ENCODE measurements at places on chromosomes 6 and 20.

DNA sequence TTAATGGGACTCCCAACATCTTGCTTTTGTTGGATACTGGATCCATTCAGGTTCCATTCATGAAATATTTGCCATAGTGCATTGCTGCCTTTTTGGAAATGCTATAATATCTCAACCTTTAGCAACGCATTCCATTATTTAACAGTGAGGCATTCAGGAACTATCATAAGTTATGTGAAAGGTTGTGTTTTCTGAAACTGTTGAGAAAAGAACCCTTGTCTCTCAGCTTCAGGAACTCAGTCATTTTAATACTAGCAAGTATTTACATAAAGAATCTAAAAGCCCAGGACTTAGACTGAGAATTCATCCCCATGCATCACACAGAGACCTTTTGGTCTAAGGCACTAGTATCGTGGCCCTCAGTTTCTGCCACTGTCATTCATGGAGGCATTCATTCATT lies 24.9 kb upstream of the SASH1 start:
- peak; percentile 47 for DNase-seq

- no peak for DNase-seq
Observed at GRCh38 chr20:19887556-19888268, 129.4 kb upstream of the NAA20 start.

GRCh38 chr6:73519926-73520687 lies 725 bp downstream of the EEF1A1 start:
- no peak for DNase-seq

GRCh38 chr20:57445298-57445697 lies 54.1 kb downstream of the RBM38 start:
- no peak for DNase-seq

GRCh38 chr20:2612073-2612472 lies 40.4 kb upstream of the NOP56 start:
- no peak for DNase-seq

DNA sequence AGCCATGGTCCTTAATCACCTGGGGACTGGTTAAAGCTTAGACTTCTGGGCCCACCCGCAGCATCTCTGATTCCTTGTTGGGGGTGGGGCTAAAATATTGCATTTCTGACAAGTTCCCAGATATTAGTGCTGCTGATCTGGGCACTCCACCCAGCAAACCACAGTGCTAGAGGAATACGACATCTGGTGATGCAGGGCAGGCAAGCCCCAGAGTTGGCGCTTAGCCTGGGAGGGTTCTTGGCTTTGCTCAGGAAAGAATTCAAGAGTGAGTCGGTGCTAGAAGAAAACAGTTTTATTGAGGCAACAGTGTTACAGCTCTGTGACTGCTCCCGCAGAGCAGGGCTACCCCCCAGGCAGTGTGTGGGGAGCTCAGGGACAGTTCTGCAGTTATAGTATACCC lies 210.7 kb downstream of the TFAP2C start:
- no peak for DNase-seq

DNA sequence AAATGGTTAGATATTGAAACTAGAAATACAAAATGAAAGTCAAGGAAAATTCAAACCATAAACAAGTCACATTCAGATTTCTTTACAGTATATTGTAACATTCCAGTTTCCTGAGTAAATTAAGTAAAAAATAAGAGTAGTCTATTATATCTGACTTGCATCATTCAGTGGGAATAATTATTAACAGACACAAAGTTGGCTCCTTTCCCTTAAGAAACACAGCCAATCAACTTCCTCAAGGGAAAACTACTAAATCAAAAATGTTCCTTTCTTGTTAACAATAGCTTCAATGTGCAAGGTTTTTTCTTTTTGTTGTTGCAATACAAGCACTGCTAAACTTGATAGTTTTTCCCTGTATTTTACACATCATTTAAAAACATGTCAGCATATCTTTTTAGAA lies 33.2 kb downstream of the DNAAF9 start:
- peak; percentile 58 for DNase-seq

GRCh38 chr6:134809130-134809529 lies 140.8 kb downstream of the ALDH8A1 start:
- DNase-seq, result peak; percentile 26

GRCh38 chr20:43543138-43543537 lies 15.7 kb upstream of the SGK2 start:
- no peak for DNase-seq

GRCh38 chr6:153090241-153090930 lies 40.7 kb downstream of the RGS17 start:
- DNase-seq, result peak; percentile 34

DNA sequence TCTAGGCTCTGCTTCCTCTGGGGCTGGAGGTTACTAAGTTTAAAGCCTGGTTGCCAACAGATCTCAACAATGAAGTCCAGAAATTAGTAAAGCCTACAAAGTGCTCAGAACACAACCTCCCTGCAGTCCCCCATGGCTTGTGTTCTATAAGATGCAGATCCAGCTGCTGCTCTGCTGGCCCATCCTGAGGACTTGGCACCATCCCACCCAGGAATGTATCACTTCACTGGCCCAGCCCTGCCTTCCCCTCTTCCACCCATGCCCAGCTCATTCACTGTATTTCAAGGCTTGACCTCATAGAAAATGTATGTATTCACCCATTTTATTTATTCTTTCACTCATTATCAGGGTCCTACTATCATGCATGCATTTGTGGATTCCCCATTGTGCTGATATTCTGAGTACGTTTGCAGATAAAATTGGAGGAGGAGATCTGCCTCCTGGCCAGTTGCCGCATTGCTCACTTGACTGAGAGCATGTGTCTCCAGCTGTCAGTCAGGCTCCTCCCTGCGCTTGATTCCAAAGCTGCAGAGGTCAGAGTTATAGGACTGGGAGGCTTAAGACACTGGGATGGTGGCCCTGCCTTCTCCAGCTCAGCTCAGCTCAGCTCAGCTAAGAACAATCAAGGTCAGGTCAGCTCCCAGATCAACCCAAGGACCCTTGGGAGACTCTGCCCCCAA lies 104.8 kb downstream of the MAFB start:
- no peak for DNase-seq

DNA sequence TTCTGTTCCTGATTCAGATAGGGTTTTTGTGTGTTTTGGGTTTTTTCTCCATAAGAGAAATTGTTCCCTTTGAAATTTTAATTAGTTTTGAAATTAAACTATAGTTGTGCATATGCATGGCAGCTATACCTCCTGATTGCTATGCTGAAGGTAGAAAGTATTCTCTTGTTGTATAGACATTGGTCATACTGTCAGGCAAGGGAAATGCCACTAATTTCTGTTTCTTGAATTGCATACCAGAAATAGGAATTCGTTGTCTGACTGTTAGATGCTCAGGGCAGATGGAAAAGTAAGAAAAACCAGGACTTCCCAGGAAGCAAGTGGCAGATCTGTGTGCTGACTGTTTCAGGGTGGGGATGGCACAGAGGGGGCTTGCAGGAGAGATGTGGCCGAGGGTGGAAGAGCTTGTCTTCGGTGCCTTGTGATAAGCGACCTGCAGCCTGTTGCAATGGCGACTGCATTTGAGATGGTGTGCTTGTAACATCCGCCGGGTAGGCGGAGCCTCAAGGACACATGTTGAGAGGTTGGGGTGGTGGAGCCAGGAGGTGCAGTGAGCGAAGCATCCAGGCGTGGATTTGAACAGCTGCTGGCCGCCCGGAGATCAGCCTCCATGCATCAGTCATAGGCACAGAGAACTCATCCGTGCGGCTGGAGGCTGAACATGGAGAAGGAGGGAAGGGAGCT lies 42.8 kb downstream of the RREB1 start:
- DNase-seq, result no peak

GRCh38 chr6:89443658-89444057 lies 10.7 kb downstream of the ANKRD6 start:
- no peak for DNase-seq

GRCh38 chr6:105606831-105607463 lies 204.1 kb upstream of the PREP start:
- DNase-seq, result no peak

- peak; percentile 26 for DNase-seq
Observed at GRCh38 chr6:138545621-138545980, 46.3 kb upstream of the NHSL1 start.

DNA sequence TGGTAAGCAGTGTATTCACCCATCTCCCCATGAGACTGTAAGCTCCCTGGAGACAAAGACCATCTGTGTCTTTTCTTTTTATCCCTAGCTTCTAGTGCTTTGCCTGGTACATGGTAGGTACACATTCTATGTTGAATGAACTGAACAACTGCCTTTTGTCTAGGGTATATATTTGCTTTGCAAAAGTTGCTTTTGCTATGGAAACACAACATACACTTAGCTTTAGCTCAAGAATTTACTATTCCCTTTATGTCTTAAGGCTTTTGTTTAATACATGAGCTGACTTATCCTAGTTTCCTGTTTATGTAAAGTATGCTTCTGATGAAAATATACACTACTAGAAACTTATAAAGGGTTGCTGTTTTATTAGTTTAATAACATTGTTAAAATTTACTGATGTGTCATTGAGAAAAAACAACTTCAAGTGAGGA lies 198.2 kb downstream of the PRL start:
- no peak for DNase-seq

DNA sequence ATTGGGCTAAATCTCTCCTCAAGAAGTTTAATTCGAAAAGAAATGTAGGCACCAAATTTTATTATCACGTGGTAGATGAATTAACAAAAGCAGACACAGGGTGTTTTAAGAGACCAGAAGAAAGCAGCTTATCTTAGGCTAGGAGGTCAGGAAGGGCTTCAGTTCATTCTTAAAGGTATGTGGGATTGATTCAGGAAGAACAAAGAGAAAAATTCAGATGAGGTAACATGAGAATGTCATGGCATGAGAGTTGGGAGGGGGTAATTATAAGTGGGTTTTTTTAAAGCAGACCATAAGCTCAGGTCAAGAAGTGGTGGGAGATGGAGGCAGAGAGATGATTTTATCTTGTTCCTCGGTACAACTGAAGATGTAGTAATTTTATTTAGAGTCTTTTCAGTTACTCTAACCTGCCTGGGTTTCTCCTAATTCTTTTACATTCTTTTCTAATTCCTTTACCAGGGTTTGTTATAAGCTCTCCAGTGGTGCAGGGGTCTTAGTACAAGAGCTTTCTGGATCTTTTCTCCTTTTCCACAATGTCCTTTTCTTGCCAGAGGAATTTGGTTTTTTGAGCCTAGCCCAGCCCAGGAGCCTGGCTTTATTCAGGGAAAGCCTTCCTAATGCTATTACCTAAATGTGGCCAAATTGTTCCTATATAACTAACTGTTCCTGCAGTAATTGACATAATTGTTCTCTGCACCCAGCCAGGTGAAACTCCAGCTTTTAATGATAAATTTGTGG lies 474.1 kb upstream of the BTBD3 start:
- no peak for DNase-seq

DNA sequence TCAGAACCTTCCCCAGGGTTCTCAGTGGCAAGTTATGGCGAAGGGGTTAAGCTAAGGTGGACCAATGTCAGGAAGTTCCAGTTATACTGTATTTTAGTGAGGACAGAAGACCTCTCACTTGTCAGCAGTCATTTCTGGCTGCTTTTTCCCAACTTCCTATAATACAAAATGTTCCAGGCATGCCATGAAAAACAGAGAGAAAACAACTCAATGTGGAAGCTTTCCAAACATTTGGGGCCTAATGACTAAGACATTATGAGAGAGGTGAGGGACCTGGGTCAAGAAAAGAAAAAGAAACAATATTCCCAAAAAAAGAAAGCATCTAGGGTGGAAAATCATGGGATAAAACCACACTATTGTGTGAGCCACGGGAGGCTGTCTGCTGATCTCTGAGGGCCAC lies 99.9 kb upstream of the MAP3K4 start:
- DNase-seq, result no peak
